Cortex of kidney (tissue), 1 donor: ENCODE measurements at places on chromosomes 2 and 18.

DNA sequence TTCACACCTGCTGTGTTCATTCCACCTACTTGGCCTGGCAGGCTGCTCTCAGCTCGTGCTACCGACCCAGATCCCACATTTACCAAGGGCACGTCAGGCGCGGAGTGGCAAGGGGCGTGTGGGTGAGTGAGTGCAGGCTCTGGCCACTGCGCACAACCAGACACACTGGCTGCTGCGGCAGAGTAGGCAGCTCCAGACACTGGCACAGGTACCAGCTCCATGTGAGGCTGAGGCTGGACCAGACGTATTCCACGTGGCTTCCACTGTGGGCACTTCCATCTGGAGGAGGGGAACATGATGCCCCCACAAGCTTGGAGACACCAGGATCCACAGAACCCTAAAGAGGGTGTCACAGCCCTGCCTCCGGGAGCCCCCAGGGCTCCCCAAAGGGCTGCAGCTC lies 74.6 kb upstream of the ZNF804A start:
- DNase-seq = no peak

DNA sequence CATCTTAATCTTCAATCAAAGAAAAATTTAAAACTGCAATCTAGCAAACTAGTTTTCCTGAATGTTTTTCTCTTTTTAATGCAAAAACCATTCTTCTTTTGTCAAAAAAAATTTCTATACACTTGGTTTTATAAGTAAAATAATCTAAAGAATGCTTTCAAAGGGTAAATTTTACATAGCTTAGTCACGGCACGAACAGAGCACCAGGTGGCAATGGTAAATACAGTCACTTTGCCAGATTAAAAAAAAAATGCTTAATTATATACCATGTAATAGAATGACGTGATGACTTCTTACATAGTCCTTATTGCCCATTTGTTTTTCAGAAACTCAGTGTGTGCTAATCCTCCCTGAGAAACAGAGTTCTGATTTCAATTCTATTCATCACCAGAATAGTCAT lies 10.4 kb downstream of the FEZ2 start:
- no peak for DNase-seq

DNA sequence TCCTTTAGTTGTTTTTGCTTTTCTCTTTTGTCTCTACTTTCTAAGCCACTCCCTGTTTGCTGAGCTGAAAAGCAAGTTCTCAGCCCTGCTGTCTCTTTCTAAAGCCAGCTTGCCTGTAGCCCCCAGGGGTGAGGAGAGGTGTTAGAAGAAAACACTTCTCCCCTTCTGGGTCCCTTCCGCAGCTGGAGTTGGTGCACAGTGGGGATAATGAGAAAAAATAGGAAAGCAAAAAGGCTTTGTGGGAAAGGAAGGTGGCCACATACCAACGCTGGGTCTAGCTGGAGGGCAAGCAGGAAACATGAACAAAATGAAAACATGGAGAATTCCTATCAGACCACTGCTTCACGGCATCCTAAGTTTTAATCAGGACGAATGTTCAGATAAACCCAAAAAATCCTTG lies 15.5 kb upstream of the SLC20A1 start:
- no peak for DNase-seq

- no peak for DNase-seq
These were observed 14.7 kb downstream of the DAPL1 start for GRCh38 chr2:158809816-158810215.

DNA sequence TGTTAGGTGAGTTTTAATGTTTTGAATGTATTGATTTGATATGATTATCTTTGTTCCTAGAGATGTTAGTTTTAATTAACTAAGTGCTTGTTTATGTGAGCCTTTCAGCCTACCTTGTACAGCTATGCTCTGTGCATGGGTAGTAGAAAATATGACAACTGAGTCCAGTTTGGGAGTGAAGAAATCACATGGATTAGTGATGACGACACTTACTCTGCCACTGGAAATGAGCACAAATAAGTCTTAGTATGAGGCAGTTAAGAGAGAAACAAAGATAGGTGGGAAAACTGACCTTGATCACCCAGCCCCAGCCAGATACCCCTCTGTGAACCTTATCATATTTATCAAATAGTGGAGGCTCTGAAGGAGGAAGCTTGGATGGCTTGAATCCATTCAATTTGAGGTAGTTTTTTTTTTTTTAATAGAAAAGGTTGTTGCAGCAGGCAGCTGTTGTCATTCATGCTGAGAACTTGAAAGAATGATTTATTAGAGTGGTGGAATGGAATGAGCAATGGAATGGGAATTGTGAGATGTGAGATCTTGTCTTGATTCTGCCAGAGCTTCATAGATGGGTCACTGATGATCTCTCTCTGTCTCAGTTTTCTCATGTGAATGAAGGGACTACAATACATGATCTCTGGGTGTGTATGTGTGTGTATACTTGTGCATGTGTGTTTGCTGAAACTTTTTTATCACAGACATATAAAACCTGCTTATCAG lies 96.4 kb downstream of the MAP3K20 start:
- DNase-seq = no peak

- DNase-seq = no peak
These were observed 135.2 kb upstream of the EPC2 start for GRCh38 chr2:148509288-148509902.

- no peak for DNase-seq
These were observed 82.9 kb upstream of the RNF152 start for GRCh38 chr18:61975526-61976326.

DNA sequence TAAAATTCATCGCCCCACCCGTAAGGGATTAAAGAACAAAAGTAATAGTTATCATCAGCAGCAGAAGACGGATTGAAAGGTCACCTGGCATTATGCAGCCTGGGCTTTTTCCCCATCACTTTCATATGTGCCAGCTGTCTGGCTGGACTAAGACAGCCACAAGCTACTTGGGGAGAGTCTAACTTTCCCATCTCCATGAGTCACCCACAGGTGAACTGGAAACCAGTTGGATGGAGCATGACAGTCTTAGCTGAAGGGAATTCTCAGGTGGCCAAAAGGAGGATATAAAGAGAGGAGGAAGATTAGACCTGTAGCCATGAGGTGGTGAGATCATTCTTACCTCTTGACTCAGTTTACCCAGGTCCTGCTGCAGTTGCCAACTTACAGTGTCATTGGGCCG lies 7.0 kb upstream of the FAM178B start:
- no peak for DNase-seq
